ENCODE measurements at places on chromosomes 1 and 21. TPM values are rescaled to one million over a fixed set of nuclear protein-coding genes. Genes with fewer than 3 reads are reported as not detected.

The BTBD19 gene
- total RNA-seq: 1.8 TPM

The MCOLN3 gene
- 5.5 TPM for total RNA-seq

The RIPPLY3 gene
- not detected for total RNA-seq

The KRTAP11-1 gene
- not detected for total RNA-seq

The ACTN2 gene
- 595 TPM for total RNA-seq

The ASCL5 gene
- not detected for total RNA-seq
